ENCODE measurements at places on chromosomes 3 and 15. TPM values are rescaled to one million over a fixed set of nuclear protein-coding genes. Genes with fewer than 3 reads are reported as not detected.

The CPA3 gene
- 2.1 TPM for total RNA-seq

The PLSCR5 gene
- total RNA-seq: not detected

- DNase-seq: no peak
These were observed 247.7 kb upstream of the CDIN1 start for GRCh38 chr15:36331531-36332275.

GRCh38 chr3:187265461-187265955 lies 26.0 kb downstream of the MASP1 start:
- DNase-seq: no peak

GRCh38 chr15:93029836-93030429 lies 59.1 kb downstream of the RGMA start:
- no peak for DNase-seq
